HTR-8/SVneo (cell line): ENCODE measurements at places on chromosomes 7 and 10.

DNA sequence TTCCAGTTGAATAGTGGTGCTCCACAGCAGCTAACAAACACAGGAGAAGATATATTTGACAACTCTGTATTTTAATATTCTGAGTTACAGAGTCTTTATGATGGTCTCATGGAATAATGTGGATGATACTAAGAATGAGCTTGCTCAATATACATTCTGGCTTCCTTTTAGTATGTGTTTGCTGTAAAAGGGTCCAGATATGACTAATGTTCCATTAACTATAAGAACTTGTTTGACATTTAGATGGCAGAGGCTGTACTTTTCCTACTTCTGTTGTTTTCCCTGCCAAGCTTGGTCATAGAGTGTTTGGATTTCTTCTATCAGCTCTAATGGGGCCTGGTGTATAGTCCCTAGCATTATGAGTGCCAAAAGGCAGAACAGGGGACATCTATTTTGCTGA is 61.5 kb upstream of the GPR22 start:
- no peak for DNase-seq

DNA sequence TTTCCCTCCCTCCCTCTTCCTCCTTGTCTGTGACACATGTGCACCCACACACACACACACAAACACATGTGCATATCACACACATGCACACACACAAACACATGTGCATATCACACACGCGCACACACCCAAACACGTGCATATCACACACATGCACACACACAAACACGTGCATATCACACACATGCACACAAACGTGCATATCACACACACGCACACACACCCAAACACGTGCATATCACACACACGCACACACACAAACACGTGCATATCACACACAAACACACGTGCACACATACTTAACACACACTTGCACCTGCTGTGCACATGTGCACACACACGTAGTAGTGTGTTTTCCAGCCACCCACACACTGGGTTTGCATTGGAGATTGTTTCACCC is 29.4 kb upstream of the KNDC1 start:
- no peak for DNase-seq

- DNase-seq: no peak
Observed at GRCh38 chr10:92407305-92408016, 116.5 kb downstream of the MARCHF5 start.

DNA sequence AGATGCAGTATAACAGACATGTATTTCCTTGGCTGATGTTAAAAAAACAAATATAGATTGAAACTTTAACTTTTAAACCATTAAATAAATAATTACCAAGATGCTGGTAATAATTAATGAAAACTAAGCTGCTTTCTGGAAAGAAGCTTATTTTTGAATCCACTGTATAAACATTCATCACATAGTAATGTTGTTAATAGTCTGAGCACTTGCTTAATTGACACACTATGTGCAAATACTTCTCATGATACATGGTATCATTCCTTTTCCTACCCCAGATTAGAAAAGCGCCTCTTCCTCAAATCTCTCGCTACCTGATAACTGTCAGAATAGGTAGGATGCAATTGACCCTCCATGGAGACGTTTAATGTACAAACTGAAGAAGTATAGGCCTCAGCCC is 15.0 kb upstream of the COL28A1 start:
- DNase-seq: no peak

GRCh38 chr7:16840094-16840493 is 35.3 kb upstream of the AGR2 start:
- no peak for DNase-seq

DNA sequence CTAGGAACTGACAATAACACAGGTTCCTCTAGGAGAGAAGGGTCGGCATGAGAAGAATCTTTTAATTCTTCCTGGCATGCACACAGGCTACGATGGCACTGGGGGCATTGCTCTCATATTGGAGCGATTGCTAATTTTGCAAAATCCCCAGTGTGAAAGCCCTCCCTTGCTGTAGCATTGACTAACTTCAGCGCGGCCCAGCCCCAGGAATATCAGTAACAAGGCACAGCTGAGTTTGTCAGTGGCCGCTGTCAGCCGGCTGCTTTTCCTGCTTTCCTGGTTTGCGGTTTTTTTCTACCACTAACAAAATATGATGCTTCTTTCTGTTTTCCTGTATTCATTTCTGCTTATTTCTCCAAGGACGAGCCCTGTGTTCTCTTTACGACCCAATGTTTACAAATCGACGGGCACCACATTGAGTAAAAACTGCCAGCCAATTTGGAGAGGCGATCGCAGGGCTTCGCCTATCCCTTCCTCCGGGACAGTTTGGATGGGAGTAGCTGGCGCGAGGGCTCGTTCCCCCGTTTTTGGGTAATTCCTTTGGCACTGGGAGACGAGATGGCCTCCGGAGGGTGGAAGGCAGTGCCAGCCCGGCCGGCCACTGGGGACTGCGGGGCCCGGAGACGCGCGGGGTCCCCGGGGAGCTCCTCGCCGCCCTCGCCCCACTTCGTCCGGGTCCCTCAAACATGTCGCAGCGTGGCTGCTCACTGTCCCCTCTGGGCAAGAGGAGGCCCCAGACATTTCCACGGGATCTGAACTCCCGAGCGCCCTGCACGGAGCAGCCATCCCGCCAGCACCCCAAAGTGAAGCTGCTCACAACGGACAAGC is 967 bp downstream of the ADARB2 start:
- no peak for DNase-seq

DNA sequence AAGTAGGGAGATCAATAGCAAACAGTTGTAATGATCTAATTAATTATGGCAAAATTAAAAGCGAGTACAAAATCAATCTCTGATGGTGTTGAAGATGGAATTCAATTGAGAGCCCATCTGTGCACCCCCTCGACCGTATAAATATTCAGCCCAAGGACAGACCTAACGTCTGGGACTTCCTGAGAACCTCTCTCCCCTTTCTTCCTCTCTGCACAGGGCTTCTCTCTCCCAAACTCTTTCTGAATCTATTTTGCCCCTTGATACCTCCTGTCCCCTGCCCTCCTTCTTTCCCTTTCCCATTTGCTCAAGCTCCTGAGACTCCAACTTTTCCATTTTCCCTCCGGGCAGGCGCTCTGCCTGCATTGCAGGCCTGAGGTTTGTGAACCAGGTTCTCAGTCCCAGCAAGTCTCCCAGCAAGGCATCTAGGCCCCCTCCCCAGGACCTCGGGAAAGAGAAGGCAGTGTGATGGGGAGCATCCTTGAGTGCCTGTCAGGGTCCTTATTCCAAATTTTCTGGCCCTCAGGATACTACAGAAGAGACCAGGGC is 8.5 kb upstream of the PAX2 start:
- no peak for DNase-seq

GRCh38 chr7:101488826-101489572 is 126.3 kb downstream of the COL26A1 start:
- peak; percentile 24 for DNase-seq

DNA sequence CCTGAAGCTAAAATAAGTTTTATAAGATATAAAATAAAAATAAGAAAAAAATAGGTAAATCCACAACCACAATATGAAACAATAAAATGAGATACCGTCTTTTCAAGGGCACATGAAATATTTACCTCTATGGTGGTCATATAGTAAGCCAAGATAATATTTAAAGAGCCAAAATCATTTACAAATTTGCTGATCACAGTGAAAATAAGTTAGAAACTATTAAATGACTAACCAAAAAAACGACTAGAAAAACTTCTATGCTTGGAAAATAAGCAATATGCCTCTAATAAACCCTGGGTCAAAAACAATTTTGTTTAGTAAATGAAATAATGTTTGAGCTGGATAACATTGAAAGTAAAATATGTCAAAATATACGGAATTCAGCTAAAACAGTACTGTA is 535.2 kb downstream of the GRID1 start:
- DNase-seq: no peak

GRCh38 chr7:32263611-32264010 is 193.4 kb upstream of the PDE1C start:
- DNase-seq: no peak

- no peak for DNase-seq
Observed at GRCh38 chr7:30226614-30227268, 57.7 kb upstream of the ZNRF2 start.

GRCh38 chr7:47327698-47328391 is 254.1 kb downstream of the TNS3 start:
- peak; percentile 59 for DNase-seq

DNA sequence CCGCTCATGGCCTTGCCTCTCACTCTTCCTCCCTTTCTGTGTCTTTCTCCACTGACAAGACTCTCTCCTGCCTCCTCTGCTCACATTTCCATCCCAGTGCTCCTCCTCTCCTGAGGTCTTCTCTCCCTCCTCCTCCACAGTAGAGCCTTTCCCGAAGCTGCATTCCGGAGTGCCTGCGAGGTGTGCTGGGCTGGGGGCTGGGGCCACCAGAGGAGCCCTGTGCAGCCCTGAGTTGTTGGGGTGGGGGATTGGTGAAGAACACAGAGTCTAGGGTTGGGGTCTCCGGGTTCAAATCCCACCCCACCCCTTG is 76.4 kb downstream of the ZMIZ1 start:
- no peak for DNase-seq

DNA sequence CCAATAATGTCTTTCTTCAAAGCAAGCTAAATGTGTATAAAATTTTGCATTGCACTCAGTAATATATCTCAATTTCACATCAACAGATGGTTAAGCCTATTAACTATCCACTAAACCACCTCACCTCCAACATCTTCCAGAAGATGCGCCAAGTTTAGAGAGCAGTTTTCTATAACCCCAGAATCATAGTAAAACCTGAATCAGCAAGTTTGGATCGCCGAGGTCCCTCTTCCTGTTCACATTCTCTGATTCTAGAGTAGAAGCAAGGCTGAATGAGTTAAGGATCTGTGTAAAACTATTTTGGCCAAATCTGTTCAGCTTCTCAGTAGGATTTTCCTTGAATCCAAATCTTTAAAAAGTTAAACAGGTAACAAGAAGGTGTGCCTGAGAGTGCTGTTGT is 1.4 kb upstream of the FAM204A start:
- no peak for DNase-seq

DNA sequence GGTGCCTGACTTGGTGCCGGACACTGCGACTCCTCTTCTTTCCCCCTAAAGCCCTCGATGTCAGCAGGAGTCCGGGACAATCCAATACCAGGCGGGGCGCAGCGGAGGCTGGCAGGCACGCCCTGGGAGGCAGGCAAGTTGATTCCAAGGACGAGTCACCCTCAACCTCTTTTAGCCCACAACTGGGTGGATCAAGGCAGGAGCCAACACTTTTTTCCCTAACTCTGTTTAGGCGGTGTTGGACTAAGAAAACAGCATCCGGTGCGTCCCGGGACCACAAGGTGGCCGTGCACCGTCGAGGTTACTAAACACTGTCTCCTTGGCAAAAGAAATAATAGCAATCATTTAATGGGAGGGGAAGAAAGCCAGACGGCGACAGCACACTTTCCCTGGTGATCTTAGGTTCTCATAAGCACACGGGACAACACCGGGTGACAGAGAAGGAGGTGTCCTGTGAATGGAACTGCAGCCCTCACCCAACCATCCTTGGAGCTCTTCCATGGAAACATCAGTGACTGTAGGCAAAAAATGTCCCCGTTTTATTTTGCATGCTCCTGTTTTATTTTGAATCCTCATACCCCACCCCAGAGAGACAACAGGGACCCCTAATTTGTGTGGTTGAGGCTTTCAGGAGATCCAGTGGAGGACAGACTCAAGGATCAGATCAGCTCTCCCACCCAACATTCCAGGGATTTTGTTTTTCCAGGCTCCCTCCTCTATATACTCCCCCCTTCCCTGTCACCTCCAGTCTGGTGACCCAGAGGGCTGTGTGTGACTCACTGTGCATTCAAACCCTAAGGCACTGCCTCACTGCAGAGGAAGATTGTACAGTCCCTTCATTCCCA is 1.3 kb upstream of the CALCR start:
- no peak for DNase-seq

GRCh38 chr10:133128126-133129070 is 31.6 kb upstream of the KNDC1 start:
- DNase-seq: no peak

GRCh38 chr7:114405427-114405826 is 9.2 kb upstream of the FOXP2 start:
- DNase-seq: no peak

- peak; percentile 80 for DNase-seq
Observed at GRCh38 chr7:151759591-151760042, 117.3 kb downstream of the PRKAG2 start.

- no peak for DNase-seq
Observed at GRCh38 chr10:17669185-17669872, 25.4 kb downstream of the STAM start.

- DNase-seq: no peak
Observed at GRCh38 chr7:127598318-127598717, 4.8 kb downstream of the FSCN3 start.

DNA sequence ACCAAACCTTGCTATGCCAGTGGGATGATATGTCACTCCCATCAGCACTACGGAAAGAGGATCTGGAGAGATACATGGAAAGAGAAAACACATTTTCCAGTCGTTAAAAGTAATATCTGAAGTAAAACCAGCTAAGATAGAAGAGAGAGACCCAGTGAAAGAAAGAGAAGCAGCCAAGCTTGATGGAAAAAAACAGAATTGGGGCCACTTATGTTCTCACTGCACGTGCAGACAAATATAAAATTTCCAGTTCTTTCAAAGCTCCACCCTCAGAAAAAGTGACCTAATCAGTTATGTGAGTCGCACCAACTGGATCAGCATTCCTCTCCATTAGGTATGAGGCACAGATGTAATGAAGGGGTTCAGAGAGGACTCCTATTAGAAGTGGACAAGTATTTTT is 266.1 kb downstream of the MTERF1 start:
- DNase-seq: no peak

GRCh38 chr7:26034391-26034790 is 117.6 kb upstream of the NFE2L3 start:
- DNase-seq: no peak

GRCh38 chr7:45187089-45187945 is 29.7 kb downstream of the RAMP3 start:
- no peak for DNase-seq

- no peak for DNase-seq
Observed at GRCh38 chr7:33825644-33826043, 79.7 kb upstream of the BMPER start.

DNA sequence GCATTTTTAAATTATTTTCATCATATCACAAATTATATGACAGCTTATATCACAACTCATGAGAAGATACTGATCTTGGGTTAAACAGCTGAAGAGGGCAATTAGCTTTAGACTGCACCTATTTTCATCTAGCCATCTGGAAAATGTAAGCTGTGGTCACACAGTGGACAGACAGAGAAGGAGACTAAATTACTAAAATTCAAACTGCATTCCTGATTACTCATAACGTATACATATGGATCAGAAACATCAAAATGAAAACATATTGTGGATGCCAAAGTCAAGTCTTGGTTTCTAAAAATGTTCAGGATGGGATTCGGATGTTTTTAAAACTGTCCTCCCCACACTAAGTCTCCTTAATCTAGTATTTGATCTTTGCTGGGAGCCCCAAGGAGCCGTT is 6.6 kb downstream of the BBIP1 start:
- peak; percentile 22 for DNase-seq

GRCh38 chr7:151903249-151904032 is 26.5 kb upstream of the PRKAG2 start:
- no peak for DNase-seq
